Activated CD4-positive, alpha-beta T cell treated with anti-CD3 and anti-CD28 coated beads, Interleukin-2, amount 10 ng/mL, durations not matched to agents 7 days and 5 days (primary cell): ENCODE measurements at places on chromosomes 16 and 17. TPM values are rescaled to one million over a fixed set of nuclear protein-coding genes. Genes with fewer than 3 reads are reported as not detected.

DNA sequence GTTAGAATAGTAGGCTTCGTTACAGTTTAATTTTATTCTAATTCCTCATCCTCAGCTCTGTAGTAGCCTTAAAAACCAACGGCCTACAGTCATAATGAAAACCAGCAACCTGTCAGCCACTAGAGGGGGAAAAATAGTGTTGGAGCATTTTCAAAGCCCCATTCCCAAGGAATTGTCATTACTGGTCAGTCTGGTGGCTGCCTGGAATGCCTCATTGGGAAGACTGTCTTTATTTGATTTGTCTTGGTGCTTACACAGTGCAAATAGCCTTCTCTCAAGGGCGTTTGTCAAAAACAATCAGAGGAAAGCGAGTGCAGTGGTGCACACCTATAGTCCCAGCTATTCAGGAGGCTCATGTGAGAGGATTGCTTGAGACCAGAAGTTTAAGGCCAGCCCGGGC is 4.7 kb downstream of the LPCAT2 start:
- peaks cover 46% of the 10 kb centered on the region for H3K27me3 ChIP-seq
- no peak overlapping the region for H3K27ac ChIP-seq
- no peaks in the 10 kb centered on the region for H3K36me3 ChIP-seq
- no peak overlapping the region for H3K4me3 ChIP-seq
- DNase-seq: no peak

GRCh38 chr17:511001-511698 is 158.5 kb upstream of the RPH3AL start:
- no peak overlapping the region for H3K4me3 ChIP-seq
- DNase-seq: no peak
- H3K4me1 ChIP-seq: no peaks in the 10 kb centered on the region

The GAST gene
- total RNA-seq: not detected

The GRN gene
- 70.5 TPM for total RNA-seq
